NCI-H1436 (cell line): ENCODE measurements at places on chromosomes 13 and 19.
A peak's percentile ranks its signal among the peaks of the same experiment; 100 is the strongest.

DNA sequence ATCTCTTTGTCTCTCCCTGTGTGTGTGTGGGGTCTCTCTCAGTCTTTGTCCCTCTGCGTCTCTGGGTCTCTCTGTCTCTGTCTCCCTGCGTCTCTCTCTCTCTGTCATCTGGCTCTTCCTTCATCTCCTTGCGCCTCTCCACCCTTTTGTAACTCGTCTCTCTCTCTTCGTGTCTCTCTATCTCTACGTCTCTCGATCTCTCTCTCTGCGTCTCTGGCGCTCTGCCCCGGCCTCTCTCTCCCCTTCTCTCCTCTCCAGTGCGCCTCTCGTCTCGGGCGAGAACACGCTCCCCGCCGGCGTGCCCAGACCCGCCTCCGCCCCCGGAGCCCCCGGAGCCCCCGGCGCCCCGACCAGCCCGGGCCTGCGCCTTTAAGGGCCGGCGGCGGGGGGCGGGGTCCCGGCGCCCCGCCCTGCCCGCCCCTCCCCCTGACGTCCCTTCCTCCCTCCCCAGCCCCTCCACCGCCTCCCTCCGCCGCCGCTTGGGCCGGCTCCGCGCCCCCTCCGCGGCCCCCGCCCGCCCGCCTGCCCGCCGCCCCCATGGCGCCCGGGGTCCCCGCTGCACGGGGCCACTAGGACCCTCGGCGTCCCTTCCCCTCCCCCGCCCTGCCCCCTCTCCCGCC is at the start of gene MARK4:
TSS of gene MARK4 (plus strand) at position 440 of the 620 bp plus-strand sequence. CDS start 318 bp downstream, outside the sequence.
- DNase-seq = peak; percentile 57

- no peak for DNase-seq
These were observed 988.5 kb downstream of the UQCRFS1 start for GRCh38 chr19:28224441-28224840.

DNA sequence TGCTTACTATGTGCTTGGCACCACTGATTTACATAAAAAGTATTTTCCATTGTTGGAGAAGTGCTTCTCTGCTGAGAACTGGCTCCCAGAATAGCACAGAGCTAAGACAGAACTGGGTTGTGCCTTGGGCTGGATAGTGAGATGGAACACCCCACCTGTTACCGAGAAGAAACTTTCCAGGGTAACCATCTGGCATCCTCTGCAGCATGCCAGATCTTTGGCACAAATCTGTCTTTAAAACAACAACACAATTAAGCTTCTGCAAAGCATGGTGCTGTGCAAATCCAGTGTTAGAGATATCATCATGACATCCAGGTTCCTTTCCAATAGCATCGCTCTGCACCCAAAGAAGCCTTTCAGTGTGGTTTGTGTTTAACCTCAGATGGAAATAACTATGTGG is 202.5 kb upstream of the RFC3 start:
- DNase-seq = no peak

- DNase-seq = no peak
These were observed 59.4 kb upstream of the FARP1 start for GRCh38 chr13:98083507-98083906.

- no peak for DNase-seq
These were observed 88.5 kb upstream of the C1QTNF9B start for GRCh38 chr13:23985839-23986238.

GRCh38 chr19:16024266-16025107 is 51.8 kb upstream of the TPM4 start:
- DNase-seq = no peak

- no peak for DNase-seq
These were observed 3.2 kb downstream of the TMIGD2 start for GRCh38 chr19:4298810-4299550.

GRCh38 chr13:96646515-96647211 is 347.6 kb downstream of the OXGR1 start:
- no peak for DNase-seq

DNA sequence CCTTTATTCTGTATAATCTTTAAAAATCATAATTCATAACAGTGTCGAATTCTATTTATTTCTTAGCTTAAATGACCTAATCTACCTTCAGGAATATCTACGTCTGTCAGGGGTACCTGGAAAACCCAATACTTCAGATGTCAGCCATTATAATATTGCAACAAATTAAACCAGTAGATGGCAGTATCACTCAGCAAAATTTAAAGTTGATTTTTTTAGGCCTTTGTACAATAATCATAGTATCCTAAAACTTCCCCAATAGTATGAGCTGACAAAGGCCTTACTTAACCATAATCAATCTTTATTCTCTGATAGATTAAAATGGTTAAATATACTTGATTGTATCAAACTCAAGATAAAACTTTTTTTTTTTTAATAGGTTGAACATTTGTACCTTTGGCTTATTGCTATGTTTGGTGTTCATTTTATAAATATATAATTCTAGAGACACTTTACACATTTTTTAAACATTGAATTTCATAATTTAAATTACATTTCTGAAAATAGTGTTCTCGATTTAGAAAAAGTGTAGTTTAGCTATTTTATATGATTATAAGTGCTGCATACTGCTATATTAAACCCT is 830.2 kb upstream of the SPRY2 start:
- peak; percentile 7 for DNase-seq

DNA sequence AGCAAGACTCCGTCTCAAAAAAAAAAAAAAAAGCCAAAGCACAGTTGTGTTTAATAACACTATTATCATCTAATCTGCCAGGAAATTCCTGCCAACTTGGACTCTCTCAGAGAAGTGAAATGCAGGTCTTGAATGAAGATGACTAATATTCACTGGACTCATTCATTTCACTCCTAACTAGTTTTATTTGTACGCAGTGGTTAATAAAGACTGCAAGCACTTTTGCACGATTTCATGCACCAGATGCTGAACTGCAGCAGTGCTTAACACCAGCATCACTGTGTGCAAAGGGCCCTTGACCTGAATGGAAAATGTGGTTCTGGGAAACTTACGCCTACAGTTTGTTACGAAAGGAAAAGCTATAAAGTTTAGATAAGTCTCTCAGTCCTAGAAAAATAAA is 63.3 kb downstream of the DHRS12 start:
- no peak for DNase-seq

- no peak for DNase-seq
These were observed 2.9 kb upstream of the RCN3 start for GRCh38 chr19:49524812-49525455.

DNA sequence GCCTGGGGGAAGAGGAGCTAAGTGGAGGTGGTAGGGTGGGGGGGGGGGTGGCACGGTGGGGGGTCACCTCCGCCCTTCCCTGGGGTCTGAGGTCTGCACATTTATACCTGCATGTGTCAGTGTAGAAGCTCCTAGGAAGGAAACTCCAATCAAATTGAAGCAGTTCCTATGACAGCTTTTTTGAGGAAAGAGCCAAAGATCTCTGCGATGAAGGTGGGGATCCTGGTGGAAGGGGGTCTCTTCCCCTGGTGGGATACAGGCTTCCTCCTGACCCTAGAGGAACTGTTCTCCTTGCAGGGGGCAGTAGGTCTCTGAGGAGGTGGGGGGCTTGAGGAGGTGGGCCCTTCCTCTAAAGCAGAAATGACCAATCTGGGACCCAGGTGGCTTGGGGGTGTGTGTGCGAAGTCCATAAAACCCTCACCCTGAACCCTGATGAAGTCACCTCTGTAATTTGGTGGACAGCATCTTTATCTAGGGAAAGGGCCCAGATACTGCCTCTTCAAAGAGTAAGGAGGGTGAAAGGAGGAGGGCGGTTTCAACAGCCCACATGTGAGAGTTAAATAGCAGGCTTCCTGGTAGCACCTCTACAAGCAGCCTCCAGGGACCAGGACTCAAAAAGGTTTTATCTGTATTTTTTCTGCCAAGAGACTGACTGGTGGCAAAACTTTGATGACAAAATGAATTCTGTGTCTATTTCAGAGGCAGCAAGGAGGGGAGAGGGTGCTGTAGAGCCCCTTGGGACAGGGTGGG is 12.9 kb downstream of the RANBP3 start:
- DNase-seq = no peak

- no peak for DNase-seq
These were observed 906.3 kb downstream of the PCDH9 start for GRCh38 chr13:66323745-66324347.

DNA sequence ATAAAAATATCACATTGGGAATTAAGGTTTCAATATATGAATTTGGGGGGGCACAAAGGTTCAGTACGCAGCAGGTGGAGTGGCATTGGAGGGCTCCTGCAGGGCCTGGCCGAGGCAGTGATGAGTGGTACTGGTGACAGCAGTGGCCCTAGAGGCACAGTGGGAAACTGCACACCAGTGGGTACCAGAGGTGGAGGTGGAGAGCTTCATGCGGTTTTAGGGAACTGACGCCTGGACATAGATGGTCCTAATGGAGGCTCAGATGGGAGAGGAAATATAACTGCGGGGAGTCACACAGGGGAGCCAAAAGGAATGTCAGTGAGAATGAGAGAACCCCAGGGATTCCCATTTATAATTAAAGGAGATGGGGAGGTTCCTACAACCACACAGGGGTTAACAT is 156.2 kb downstream of the COG6 start:
- no peak for DNase-seq

DNA sequence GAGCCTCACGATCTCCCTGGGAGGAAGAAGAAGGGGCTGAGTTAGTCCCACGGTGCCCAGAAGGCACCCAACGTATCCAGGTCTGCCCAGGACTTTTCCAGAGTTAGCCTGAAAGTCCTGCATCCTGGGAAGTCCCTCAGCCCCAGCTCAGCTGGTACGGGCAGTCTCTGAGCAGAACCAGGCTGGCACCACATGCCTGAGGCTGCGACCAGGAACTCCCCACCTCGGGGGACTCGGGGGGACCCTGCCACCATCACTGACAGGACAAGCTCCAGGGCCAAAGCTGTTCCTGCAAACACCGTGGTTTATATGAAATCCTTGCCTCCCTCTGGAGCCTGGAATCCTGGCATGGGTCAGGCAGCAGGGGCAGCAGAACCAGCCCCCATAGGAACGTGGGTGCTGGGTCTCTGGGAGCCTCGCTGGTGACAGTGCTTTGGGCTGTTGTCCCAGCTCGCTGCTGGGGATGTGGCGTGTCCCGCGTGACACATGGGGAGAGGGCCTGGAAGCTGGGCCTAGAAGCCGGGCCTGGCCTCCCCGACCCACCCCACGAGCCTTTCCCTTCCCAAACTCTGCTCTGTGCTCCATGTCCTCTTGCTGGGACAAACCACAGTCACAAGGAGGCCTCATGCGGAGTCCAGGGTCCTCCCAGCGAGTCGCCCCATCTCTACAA is 55.5 kb downstream of the GNG7 start:
- DNase-seq = no peak

DNA sequence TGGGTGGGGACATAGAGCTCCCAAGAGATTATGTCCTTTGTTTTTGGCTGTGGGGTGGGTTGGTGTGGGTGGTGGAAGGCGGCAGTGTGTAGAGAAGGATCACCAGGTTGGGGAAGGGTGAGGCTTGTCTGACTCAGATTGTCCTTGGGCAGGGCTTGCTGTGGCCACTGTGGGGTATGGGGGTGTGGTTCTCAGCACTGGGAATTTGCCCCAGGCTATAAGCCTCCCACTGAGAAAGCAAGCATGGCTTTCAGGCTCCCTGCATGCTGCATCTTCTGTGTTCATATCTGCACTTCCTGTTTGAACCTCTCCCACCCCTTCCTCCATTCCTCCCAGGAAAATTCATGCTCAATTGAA is 34.9 kb downstream of the DNAJC15 start:
- DNase-seq = no peak

DNA sequence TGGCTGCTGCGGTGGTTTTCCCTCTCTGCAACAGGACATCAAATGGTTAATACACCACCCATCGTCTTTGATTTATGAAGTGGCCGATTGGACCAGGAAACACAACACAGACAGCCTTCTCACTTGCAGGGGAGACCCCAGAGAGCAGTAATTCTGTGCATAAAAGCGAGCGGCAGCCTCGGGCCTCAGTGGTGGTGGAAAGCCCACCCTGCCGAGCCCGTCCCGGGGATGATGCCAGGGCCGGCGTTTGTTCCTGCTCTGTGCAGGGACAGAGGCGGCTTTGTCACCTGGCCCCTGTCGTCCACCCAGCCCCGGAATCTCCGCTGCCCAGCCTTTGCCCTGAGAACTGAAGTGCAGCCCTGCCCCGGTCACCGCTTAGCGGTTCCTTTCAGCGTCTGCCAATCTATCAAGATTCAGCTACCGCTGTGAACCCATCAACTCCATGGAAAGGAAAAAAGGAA is 184.4 kb downstream of the TSHZ3 start:
- DNase-seq = no peak

- no peak for DNase-seq
These were observed 8.2 kb upstream of the SUCLA2 start for GRCh38 chr13:48009284-48009683.

GRCh38 chr13:76715075-76715474 is 171.1 kb downstream of the KCTD12 start:
- DNase-seq = no peak

DNA sequence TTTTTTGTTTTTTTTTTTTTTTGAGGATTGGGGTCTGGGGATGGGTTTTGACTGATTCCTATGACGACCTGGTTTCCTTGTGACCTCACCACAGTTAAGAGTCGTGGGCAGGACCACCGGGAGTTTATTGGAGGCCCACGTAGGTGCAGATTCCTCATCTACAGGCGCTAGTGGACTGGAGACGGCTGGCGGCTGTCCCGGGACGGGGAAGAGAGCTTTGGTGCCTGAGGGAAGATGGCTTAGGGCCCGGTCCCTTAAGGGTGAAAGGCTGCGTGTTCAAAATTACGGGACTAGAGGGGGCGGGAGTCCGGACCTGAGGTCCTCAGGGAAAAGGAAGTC is 682 bp upstream of the TEAD2 start:
- DNase-seq = no peak

- DNase-seq = no peak
These were observed 3.0 kb downstream of the OPA3 start for GRCh38 chr19:45581576-45581975.

DNA sequence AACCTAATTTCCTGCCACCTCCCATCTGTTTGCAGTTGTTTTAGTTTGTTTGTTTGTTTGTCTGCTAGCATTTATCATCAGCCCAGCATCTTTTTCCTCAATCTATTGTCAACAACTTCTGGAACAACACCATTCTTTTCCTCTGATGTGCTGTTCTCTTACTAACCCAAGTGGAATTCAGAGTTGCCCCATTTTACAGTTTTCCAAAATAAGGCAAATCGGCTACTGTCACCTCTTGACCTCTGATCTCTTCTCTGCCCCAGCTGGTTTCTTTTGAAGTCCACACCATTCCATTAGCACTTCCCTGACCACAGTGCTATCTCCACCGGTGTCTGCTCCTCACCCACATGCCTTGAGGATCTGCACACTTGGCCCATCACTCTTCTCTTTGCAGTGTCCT is 102.4 kb downstream of the EFNB2 start:
- DNase-seq = no peak
